Activated T-helper 1 cell treated with Interleukin-2 at 50 U/mL for 16 hours (primary cell): ENCODE measurements at places on chromosomes 4 and X.

GRCh38 chr4:86898562-86898961 lies 6.3 kb upstream of the C4orf36 start:
- DNase-seq: no peak

GRCh38 chr4:21327976-21328700 lies 620.4 kb downstream of the KCNIP4 start:
- no peak for DNase-seq

GRCh38 chrX:106168107-106168506 lies at the start of gene PWWP3B:
TSS of gene PWWP3B (plus strand) at chrX:106168305. CDS start at chrX:106205433, 37,128 bp downstream.
- no peak for DNase-seq

GRCh38 chrX:106952538-106952937 lies 32.3 kb downstream of the CLDN2 start:
- DNase-seq: no peak

- no peak for DNase-seq
Observed at GRCh38 chr4:108001540-108002135, 11.9 kb downstream of the HADH start.

- no peak for DNase-seq
Observed at GRCh38 chr4:105710678-105711077, 2.1 kb downstream of the GSTCD start.

GRCh38 chr4:110170861-110171260 lies 27.6 kb downstream of the ELOVL6 start:
- DNase-seq: no peak

DNA sequence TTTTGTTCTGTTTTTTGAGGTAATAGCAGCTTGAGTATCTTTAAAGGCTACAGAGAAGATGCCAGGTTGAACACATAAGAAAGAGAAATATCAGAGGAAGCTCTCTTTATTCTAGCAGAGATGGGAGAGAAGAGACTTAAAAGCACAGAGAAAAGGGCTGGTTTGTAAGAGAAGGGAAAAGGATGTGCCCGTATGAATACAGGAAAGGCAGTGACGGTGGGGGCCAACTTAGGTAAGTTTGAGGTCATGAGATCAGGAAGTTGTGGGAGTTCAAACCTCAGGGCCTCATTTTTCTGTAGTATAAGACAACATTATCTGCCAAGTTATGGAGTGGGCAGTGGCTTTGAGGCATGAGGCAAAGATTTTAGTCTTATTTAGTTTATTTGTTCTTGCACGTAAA lies 121.3 kb upstream of the S100G start:
- DNase-seq: no peak

GRCh38 chr4:151652841-151653547 lies 107.8 kb downstream of the GATB start:
- no peak for DNase-seq

DNA sequence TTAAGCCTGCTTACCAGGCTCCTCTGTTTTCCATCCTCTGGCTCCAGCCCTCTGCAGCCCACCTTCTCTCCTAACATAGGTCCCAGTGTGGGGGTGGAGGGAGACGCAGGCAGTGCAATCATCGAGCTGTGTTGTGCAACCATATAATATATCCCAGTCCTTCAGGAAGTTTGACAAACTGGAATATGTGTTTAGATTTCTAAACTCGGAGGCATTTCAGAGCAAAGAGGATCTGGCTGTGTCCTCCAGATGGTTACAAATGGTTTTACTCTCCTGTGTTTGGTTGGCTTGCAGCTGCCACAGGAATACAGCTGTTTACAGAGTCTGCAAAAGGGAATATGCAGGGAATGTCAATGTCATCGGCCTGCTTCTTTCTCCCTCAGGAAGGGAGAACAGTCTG lies 195.3 kb upstream of the LNX1 start:
- no peak for DNase-seq

DNA sequence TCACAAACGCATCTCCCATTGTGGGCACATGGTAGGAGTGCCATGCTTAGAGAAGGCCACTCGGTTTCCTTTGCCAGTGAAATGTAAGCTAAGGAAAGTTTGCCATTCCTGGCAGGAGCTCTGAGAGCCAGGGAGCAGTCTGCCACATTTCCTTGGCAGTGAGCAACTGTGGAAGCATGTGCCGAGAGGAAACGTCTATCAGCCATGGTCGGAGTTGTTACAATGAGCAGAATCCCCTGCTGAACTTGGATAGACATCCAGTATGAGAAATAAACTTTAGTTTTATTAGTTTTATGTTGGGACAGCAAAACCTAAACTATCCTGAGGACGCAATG lies 51.1 kb downstream of the ENOPH1 start:
- DNase-seq: no peak

DNA sequence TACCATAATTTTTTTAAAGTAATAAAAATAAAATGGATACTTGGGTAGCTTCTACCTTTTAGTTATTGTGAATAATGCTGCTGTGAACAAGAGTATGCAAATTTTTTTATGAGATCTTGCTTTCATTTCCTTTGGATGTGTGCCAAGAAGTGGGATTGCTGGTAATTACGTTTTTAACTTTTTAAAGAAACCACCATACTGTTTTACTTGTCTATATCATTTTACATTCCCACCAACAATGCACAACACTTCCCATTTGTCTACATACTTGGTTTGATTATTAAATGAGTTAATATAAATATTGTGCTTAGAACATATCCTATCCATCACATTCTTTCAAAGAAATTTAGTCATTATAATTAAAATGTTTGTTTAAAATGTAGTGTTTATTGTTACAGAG lies 3.9 kb upstream of the SULT1B1 start:
- DNase-seq: no peak

DNA sequence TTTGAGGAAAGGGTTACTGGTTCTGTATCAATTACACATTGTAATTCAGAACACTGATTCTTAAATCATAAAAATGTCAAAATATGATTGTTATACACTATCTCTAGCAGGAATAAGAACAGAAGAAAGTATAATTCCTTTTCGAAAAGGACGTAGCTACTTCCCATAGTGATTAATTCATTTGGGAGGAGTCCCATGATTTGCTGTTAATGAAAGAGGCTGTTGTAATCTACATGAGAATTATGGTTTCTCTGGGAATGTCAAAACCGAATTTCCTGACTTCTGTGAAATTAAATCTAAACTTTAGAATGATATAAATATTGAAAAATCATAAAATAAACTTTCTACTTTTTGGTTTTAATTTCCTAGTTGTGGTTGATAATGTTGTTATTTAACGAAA lies 191.1 kb upstream of the ETNPPL start:
- DNase-seq: no peak

GRCh38 chr4:52840531-52841370 lies 21.4 kb upstream of the RASL11B start:
- no peak for DNase-seq

DNA sequence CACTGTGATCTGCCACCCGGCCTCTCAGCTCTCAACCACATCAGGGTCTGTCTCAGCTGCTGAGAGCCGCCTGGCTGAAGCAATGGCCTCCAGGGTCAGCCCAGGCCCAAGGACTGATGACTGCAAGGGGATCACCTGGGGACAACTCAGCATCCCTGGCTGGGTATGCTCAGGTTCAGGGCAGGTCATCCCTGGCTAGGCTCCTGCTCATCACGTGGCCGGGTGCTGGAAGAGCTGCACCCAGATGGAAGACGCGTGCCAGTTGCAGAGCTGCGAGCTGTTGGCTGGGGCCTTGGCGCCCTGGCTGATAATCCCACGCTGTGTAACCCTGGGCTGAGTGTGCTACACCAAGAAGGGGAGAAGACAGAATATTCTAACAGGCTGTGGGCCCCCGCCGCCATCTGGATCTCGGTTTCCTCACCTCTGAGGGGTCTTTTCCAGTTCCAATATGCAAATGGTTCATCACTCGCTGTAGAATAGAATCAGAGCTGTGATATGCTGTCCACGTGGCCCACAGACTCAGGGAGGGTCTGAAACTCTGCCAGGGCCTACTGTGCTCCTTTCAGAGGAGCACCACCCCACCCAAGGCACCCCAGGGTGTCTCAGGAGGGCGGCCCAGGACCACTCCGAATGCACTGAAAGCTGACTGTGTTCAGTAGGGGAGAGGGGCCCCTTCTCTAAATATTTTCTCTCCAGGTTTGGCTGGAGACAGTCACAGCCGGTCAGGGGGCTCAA lies 338.8 kb downstream of the BCOR start:
- DNase-seq: no peak

DNA sequence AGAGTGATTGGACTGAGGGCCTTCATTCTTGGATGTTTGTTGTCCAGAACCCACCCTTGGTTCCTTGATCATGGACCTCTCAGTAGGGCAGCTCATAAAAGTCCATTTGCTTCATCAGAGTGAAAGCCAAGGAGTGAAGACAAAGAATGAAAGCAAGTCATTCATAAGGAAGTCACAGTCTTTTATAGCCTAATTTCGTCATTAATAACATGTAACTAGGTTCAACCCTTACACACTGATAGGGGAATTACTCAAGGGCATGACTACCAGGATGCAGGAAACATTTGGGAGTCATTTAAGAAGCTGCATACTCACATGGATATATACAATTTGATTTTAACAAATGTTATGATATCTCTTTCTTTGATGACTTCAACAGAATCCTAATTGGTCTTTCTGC lies 95.2 kb downstream of the RPA4 start:
- no peak for DNase-seq

GRCh38 chr4:174423257-174423944 lies 98.9 kb downstream of the HPGD start:
- DNase-seq: no peak

- DNase-seq: no peak
Observed at GRCh38 chrX:122464341-122464740, 719.7 kb upstream of the GRIA3 start.
